ENCODE measurements at places on chromosomes 7 and 10.

DNA sequence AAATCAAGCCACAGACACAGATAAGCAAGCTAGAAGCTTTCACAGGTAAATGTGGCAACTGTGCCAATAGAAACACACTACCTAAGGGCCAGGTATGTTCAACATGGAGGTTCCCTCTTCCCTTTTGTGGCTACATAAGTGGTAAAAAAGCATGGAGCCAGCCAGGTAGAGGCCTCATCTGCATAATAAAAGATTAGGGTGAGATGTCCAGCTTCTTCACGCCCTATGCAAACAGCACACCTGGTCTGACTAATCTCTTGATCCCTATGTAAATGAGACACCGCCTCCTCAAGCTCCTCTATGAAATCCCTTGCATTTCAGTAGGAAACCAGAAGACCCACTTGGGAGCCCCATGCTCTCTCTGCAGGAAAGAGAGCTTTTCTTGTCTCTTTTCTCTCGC, 282.2 kb downstream of the NEBL start:
- no peak for DNase-seq

DNA sequence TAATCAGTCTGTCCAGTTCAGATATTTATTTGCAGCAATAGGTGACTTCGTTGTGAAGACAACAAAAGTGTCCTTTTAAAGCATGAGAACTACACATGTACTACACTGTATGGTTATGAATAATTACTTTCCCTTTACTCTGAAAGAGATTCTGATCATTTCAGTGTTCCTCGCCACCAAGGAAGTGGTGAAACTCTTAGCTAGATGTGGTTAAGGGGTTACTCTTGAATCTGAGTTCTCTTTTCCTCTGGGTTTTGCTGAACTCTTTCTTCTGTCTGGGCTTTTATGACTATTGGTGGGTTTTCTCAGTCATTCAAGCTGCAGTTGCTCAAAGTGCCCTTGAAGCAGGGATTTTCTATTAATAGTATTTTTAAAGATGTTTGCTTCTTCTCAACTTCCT, 127.9 kb upstream of the SEM1 start:
- peak; percentile 24 for DNase-seq

DNA sequence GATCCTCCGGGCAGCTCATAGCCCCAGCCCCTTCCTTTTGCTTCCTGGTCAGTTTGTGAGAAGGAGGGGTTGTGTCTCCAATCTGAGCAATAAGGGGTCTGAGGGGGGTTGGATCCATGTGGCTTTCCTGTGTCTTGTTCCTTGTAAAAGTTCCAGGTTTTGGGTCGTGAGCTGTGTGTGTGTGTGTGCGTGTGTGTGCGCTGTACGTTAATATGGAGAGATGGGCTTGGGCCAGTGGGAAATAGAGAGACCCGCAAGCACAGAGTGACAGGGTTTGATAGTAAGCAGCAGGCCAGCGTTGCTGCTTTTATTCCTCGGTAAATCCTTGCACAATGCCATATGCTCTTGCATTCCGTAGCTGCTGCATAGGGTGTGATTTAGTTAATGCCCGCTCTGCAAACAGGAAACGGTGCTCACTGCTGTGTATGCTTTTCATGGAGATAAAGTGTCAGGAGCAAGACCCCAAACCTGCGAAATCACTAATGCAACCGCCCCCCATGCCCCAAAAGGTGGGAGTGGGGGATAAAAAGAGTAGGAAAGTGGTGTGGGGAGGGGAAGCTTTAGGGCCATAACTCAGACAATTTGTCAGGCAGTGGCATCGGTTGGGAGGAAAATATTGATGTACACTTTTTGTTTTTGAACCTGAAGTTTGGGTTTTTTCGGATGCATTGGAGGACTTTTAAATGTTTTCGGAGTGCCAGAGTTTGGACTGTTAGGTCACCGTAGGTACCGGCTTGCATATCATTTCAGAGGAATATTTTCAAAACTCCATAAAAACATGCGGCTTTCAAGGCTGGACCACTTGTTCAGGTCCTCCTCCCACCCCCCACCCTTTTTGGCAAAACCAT, 108.7 kb downstream of the TCF7L2 start:
- DNase-seq, result no peak

- DNase-seq, result no peak
Measured at GRCh38 chr10:77975086-77975666, 48.6 kb upstream of the DLG5 start.

DNA sequence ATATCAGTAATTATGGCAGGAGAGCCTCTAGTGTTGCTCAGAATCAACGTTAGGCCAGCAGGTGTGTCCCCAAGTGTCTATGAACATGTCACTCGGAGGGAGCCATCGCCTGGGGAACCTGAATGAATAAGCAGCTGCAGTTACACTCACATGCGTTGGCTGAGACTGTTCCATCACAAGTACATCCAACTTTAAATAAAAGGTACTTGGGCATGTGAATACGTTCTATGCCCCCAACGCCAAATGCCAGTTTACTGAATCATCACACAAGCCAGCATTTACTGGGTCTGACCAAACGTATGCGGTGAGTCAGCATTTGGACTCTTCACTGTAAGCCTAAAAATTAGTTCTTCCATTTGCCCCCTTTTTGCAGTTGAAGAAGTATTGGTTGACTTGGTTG, 207.6 kb upstream of the PLXNA4 start:
- DNase-seq, result no peak

DNA sequence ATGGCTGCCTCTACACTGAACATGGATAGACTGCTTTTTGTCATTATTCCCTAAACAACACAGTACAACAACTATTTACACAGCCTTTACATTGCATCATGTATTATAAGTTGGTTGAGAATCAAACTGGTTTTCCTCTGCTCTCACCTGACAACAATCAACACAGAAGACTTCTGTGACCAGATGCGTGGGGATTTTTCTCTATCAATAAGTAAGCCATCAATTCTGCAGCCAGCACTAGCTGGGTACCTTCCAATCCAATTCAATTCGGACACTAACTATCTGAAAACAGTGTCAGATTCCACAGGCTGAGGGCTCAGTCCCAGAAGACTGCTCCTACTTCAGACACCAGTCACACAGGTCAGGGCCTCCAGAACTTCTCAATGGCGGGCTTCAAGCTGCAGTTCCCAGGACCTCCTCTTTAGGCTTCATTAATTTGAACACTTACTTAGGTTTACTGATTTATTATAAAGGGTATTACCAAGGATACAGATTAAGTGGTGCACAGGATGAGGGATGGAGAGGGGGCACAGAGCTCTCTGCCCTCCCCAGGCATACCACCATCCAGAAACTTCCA, 36.4 kb upstream of the ASL start:
- DNase-seq, result no peak

DNA sequence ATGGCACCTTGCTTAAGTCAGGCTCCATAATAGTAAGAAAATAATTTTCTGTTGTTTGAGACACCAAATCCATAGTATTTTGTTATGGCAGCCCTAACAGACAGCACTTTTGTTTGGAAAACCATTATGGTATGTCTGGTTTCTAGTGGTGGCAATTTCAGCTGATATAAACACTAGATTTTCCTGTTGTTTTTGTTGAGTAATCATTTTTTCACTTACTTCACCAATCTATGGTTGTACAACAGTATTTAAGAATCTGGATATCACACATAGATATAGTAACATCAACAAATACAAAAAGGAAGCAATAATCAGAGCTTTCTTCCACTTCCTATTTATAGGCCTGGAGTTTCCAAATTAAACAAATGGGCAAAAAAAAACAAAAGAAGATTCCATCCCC, 725.8 kb upstream of the POM121L12 start:
- no peak for DNase-seq

GRCh38 chr7:13099154-13099795, 411.8 kb downstream of the ARL4A start:
- DNase-seq, result no peak

- no peak for DNase-seq
Measured at GRCh38 chr7:48390388-48391327, 219.4 kb downstream of the ABCA13 start.

- DNase-seq, result no peak
Measured at GRCh38 chr7:148584154-148584827, 6.3 kb upstream of the C7orf33 start.

- no peak for DNase-seq
Measured at GRCh38 chr7:145624618-145625017, 492.0 kb upstream of the CNTNAP2 start.

DNA sequence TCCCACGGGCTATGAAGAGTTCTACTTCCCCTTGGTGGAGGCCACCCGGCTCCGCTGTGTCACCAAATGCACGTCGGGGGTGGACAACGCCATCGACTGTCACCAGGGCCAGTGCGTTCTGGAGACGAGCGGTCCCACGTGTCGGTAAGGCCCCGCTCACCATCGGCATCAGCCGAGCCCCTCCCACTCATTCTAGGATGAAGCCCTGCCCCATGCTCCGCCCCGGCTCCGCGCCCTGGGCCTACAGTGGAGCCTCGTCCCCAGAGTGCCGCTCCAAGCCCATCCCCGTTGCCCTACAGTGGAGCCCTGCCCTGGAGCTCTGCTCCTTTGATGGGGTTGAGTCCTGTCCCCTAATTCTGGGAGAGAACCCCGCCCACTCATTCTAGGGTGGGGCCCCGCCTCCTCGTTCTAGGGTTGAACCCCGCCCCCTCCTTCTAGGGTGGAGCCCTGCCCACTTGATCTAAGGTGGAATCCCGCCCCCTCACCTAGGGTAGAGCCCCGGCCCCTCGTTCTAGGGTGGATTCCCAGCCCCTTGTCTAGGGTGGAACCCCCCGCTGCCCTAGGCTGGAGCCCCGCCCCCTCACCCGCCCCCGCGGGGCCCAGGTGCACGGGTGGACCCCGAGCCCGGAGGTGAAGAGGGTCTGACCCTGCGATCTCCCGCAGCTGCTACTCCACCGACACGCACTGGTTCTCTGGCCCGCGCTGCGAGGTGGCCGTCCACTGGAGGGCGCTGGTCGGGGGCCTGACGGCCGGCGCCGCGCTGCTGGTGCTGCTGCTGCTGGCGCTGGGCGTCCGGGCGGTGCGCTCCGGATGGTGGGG, 3.4 kb upstream of the MUC12 start:
- peak; percentile 73 for DNase-seq

- DNase-seq, result no peak
Measured at GRCh38 chr7:111362506-111363054, 199.7 kb downstream of the IMMP2L start.

- DNase-seq, result no peak
Measured at GRCh38 chr7:102193806-102194205, 92.9 kb upstream of the SH2B2 start.

DNA sequence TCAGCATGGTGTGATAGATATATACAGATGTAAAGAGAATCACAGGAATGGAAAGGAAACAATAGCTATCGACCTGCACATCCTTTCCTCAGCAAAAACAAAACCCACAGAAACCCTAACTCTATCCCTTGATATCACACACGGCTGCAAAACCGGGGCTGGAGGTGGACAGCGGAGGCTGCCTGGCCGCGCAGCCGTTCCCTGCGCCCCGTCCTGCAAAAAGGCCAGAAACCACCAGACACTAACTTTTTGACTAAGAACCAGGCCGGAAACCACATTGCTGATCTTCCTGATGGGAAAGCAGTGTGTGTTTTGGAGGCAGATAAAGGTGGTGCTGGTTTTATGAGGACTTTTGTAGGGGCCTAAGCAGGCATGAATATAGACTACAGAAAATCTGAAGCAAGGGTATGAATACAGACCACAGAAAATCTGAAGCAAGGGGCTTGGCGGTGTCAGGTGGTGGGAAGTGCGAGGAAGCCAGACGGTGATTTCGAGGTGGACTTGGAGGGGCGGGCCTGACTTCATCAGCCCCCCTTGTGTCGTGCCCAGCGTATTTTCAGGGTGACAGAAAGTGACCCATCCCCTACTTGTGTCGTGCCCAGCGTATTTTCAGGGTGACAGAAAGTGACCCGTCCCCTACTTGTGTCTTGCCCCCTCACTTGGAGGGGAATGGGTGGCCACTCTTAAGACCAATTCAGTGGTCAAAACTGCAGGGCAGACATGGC, 123.3 kb downstream of the WDR37 start:
- no peak for DNase-seq

- no peak for DNase-seq
Measured at GRCh38 chr10:110304394-110304779, 333 bp downstream of the SMNDC1 start.

DNA sequence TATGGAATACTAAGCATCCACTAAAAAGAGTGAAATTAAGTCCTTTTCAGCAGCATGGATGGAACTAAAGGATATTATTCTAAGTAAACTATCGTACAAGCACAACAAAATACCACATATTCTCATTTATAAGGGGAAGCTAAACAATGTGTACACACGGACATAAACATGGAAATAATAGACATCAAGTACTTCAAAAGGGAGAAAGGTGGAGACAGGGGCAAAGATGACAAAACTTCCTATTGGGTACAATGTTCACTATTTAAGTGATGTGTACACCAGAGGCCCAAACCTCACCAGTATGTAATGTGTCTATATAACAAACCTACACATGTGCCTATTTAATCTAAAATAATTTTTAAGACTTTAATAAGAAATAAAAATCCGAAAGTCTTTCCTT, 2.2 kb upstream of the AKR1C4 start:
- no peak for DNase-seq

- no peak for DNase-seq
Measured at GRCh38 chr7:55970561-55970960, 6.2 kb downstream of the NIPSNAP2 start.

DNA sequence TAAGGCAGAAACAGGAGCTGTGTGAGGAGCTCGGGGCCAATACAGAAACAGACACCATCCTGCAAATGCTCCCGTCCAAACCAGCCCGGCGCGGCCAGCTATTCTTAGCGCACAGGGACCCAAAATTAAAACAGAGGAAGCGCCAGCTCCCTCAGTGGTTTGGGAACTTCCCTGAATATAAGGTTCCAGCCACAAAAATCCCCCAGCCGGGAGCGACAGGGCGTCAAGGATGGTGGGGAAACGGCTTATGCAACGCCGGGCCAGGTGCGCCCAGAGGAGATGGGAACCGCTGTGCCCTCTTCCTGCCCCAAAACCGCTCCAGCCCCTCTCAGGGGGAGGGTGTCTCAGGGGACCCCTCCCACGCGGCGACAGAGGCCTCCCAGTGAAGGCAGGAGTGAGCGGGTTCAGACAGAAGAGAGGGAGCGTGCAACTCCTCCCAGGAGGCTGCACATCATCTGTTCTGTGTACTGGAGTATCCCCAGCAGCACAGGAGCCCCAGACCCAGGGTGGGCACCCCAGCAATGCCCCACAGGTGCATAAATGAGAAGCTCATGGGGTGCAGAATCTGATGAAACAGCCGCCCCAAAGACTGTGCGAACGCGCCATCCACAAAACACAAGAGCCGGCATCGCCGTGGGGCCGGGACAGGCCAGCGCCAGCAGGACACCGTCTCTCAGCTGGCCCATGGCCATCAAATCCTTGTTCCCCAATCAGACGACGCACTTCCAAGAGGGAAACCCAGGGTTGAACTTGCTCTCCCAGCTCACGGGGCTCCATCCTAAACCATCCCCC, 73.9 kb upstream of the PDGFA start:
- DNase-seq, result no peak

DNA sequence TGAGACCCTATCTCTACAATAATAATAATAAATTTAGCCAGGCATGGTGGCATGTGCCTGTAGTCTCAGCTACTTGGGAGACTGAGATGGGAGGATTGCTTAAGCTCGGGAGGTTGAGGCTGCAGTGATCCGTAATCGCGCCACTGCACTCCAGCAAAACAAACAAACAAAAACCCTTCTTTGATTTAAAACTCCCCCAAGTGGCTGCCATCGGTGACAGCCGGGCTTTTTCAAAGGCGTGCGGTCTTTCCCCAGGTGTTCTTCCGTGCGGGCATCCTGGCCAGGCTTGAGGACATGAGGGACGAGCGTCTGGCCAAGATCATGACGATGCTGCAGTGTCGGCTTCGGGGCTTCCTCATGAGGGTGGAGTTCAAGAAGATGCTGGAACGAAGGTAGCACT, 1.9 kb upstream of the MYH16 start:
- no peak for DNase-seq

GRCh38 chr10:52020702-52021101, 293.4 kb upstream of the DKK1 start:
- DNase-seq, result no peak
